ENCODE measurements at places on chromosomes 16 and 17. TPM values are rescaled to one million over a fixed set of nuclear protein-coding genes. Genes with fewer than 3 reads are reported as not detected.

- no peaks in the 10 kb centered on the region for H3K27me3 ChIP-seq
- no peaks in the 10 kb centered on the region for H3K4me1 ChIP-seq
- H3K36me3 ChIP-seq, result no peaks in the 10 kb centered on the region
- H3K27ac ChIP-seq, result peak overlapping the region; percentile 66
Observed at GRCh38 chr16:81779536-81780320, 637 bp downstream of the PLCG2 start.

DNA sequence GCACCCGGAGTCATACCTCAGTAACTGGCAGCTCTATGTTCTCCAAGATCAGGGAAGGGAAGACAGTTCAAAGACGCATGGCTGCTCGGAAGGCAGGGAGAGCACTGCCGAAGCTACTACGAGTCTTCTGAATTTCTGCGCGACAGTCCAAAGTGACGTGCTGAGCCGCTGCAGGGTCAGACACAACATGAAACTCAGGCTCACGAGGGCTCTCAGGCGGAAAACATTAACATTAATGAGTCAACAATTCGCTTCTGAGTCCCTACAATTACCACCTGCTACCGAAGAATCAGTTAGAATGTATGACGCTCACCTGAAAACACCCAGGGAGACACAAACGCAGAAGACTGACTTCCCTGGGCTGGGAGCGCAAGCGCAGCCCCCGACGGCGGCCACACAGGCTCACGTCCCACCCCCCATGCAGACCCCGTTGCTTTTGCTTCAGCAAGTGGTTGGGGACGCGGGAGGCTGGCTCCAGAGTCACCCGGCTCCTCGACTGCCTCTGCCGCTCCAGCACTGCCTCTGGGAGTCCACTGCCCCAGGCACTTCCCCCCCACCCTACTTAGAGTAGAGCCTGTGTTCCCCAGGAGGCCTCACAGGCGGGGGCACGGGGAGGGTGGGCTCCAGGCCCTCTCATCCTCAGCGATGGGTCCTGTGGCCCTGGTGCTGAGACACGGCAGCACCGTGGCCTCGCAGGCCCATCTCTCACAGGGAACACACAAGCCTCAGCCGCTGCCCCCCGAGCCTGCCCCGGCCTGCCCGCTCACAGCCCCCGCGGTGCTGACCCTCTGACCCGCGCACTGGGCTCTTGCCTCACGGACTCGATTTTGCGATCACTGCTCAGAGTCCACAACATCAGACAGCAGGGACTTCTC is 38.9 kb downstream of the LMF1 start:
- no peak for DNase-seq
- no peaks in the 10 kb centered on the region for H3K27me3 ChIP-seq
- no peak overlapping the region for H3K4me3 ChIP-seq

DNA sequence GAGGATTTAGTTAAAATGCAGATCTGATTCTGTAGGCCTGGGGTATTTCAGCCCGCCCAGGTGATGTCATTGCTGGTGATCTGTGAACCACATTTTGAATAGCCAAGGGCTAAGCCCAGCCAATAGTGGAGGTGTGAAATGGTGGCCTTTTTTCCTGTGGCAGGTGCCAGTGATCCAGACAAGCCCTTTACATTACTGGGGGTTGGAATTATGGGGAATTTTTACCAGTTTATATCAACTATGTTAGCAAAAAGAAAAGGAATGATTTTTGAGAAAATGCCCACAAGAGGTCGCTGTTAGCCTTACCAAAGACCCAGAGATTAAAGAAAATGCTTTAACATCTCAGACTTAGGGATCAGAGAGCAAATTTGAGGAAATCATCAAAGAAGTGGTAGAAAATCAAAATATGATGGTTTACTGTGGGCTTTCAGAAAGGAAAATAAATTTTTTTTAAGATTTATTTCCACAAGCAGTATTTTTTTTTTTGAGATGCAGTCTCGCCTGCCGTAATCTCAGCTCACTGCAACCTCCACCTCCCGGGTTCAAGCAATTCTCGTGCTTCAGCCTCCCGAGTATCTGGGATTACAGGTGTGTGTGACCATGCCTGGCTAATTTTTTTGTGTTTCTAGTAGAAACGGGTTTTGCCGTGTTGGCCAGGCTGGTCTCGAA is 3.9 kb downstream of the VPS35L start:
- no peak overlapping the region for H3K27ac ChIP-seq
- H3K36me3 ChIP-seq, result no peaks in the 10 kb centered on the region
- no peaks in the 10 kb centered on the region for H3K27me3 ChIP-seq
- peak; percentile 53 for DNase-seq

DNA sequence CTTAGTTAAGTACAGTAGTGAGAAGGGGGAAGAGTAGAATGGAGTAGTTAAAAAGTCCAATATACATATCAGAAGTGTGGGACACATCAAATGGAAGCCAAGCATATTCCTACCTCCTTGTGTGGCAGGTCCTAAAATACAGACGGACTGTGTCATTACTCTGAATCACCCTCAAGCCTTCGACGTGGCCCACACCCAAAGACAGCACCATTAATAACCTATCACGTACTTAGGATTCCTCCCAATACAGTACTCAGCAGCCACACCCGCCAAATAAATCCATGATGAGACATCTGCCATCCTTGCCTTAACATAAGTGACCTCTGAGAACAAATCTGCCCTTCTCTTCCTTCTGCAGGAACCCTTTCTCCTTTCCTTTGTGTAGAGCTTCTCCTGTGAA is 38.9 kb downstream of the UBE2G1 start:
- no peak overlapping the region for H3K4me3 ChIP-seq
- DNase-seq, result no peak
- H3K27ac ChIP-seq, result no peak overlapping the region
- H3K4me1 ChIP-seq, result no peaks in the 10 kb centered on the region

DNA sequence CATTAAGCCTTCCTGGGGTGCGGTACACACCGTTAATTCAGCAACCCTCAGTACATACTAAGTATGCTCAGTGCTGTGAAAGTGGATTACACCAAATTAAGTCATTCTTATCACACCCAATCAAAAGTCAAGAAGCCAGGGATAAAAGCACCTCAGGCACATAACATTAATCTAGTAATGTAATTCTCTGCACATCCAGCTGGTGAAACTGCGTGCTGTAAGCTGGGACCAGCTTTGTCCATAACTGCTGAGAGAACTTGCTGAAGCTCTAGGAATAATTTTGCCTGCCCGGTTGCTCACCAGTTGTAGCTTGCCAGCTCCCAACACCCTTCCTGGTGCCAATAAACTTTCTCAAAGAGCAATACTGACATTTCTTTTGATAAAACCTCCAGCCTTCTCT is 44.9 kb downstream of the SLC47A1 start:
- H3K27me3 ChIP-seq, result no peaks in the 10 kb centered on the region
- H3K4me1 ChIP-seq, result peaks cover 7% of the 10 kb centered on the region
- no peaks in the 10 kb centered on the region for H3K36me3 ChIP-seq
- no peak overlapping the region for H3K4me3 ChIP-seq

C17orf113 gene
- 2.1 TPM for total RNA-seq
